ENCODE measurements at places on chromosomes 12 and 14. TPM values are rescaled to one million over a fixed set of nuclear protein-coding genes. Genes with fewer than 3 reads are reported as not detected.

Gene SALL2
- total RNA-seq, result 5.8 TPM

Gene KIF26A
- total RNA-seq, result 0.44 TPM

GRCh38 chr12:70828351-70828750 is 92.2 kb downstream of the PTPRR start:
- DNase-seq, result no peak
- H3K27ac ChIP-seq, result no peak overlapping the region
- H3K36me3 ChIP-seq, result no peaks in the 10 kb centered on the region
- H3K27me3 ChIP-seq, result peaks cover 3% of the 10 kb centered on the region
- no peaks in the 10 kb centered on the region for H3K4me1 ChIP-seq
- H3K4me3 ChIP-seq, result no peak overlapping the region

Gene AP1G2
- total RNA-seq, result 326 TPM

Gene GLT8D2
- total RNA-seq, result not detected

GRCh38 chr12:15664491-15664890 is 124.7 kb downstream of the EPS8 start:
- no peak overlapping the region for H3K4me3 ChIP-seq
- H3K27ac ChIP-seq, result no peak overlapping the region
- no peaks in the 10 kb centered on the region for H3K4me1 ChIP-seq
- no peaks in the 10 kb centered on the region for H3K36me3 ChIP-seq
- H3K27me3 ChIP-seq, result no peaks in the 10 kb centered on the region
- no peak for DNase-seq

Measured in T-cell (primary cell).